Activated T-cell treated with anti-CD3 and anti-CD28 coated beads for 24 hours (primary cell): ENCODE measurements at places on chromosomes 7 and 10.

DNA sequence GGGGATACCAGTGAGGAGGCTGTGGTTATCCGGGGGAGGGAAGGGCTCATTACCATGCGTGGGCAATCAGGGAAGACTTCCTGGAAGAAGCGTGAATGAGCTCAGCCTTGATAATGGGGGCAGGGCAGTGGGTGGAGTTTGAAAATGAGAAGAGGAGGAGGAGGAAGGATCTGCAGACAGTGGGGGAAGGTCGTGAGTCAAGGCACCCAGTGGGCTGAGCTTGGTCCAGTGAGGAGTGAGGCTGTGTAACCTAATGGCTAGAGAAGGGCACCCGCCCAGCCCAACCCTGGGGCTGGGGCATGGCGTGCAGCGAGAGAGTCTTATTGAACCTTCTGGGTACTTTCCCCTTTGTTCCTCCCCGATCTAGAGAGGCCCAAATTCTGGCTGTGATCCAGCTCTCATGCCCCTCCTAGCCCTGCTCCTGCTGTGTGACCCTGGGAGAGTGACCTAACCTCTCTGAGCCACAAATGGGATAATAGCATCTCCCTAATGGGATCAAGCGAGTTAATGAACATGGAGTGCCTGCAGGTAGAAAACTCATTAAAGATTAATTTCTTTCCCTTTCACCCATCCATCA, 31.5 kb downstream of the CLIP2 start:
- DNase-seq, result no peak

- no peak for DNase-seq
These were observed 34.8 kb upstream of the ARHGAP22 start for GRCh38 chr10:48639632-48640031.

GRCh38 chr10:53719658-53720057, 947.1 kb upstream of the MBL2 start:
- DNase-seq, result no peak

GRCh38 chr10:110802551-110803238, 69.0 kb upstream of the PDCD4 start:
- DNase-seq, result no peak

DNA sequence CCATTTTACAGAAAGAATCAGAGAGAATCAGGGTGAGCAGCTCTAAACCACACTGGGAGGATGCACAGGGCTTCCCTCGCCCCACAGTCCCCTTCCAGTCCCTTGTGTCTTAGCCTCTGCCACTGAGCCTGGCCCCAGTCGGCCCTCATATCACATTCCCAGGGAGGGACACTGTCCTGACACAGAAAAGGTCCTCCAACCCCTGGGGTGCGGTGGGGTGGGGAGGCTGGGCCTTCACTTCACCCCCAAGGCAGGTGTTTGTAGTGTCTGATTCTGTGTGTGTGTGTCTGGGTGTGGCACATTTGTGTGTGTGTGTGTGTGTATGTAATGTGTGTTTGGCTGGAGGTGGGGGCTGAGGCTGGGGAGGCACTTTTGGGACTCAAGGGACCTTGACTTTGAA, 1.8 kb upstream of the KCP start:
- no peak for DNase-seq

GRCh38 chr10:10629512-10629911, 388.2 kb upstream of the CELF2 start:
- no peak for DNase-seq

DNA sequence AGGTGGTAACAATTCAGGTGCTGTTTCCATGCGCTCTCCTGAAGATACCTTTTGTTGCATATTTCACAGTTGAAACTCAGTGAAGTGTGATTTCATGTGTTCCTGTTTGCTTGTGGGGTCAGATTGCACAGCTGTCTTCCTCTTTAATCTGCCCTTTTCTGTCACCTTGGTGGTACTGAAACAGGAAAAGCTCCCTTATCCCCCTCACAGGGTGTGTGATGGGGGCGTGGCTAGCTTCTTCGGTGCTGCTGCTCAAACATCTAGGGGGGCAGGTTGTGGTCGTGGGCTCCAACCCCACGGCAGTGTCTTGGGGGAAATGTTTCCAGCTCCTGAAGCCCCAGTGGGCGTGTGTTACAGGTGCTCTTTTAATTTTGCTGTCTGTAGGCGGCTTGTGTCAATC, 107.4 kb upstream of the KLF14 start:
- no peak for DNase-seq

DNA sequence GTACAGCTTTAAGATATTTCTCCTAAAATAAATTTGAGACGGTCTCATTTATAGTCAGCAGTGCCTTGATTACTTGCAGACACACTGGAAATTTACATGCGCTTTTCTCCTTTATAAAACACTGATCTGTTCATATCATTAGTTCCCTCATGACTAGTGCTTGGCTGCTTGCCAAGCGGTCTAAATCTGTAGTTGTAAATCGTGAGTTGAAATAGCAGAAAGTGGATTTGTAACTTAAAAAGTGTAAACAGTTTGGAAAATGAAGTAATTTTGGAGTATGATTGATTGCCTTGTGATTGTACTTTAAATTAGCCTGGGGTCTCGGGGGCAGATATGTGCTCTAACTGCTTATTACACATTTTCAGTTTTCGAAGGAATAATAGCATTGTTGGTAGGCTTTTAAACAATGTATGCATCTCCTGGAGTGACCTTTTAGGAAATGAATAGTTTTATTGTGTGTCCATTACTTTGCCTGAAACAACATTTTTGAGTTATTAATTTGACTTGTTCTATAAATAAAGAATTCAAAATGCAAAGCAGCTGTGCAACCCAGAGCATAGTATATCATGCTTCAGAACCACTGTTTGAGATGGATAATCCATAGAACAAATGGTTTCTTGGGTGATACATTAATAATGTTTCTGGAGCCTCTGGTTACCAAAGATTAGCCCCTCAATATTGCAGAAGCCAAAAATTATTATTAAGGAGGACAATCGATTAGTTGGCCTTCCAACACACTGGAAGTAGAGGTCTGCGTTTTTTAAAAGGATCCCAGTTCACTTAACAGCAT, 73.3 kb downstream of the ARID5B start:
- DNase-seq, result no peak

GRCh38 chr7:148515237-148515636, 75.3 kb upstream of the C7orf33 start:
- DNase-seq, result no peak

GRCh38 chr7:25978466-25978865, 173.5 kb upstream of the NFE2L3 start:
- no peak for DNase-seq

GRCh38 chr10:47423476-47423875, 39.4 kb upstream of the ZNF488 start:
- no peak for DNase-seq

GRCh38 chr7:107581387-107582013, 1.5 kb downstream of the BCAP29 start:
- DNase-seq, result no peak

DNA sequence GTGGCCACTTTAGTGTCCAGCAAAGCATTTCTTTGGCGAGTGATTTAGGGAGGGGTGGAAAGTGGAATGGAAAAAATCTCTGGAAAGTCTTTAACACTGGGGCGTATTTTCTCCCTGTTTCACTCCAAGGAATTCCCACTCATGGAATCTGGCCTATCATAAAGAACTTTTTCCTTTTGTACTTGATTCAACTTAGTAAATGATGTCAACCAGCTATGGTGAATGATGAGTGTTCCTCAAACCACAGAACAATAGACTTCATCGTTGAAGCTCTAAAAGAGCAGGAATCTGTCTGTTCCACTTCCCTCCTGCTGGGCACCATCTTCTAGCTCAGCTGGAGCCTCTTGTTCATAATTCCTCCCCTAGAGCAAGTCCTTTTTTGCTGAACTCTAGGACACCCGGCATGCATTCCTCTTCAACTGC, 66.5 kb downstream of the EPDR1 start:
- no peak for DNase-seq

DNA sequence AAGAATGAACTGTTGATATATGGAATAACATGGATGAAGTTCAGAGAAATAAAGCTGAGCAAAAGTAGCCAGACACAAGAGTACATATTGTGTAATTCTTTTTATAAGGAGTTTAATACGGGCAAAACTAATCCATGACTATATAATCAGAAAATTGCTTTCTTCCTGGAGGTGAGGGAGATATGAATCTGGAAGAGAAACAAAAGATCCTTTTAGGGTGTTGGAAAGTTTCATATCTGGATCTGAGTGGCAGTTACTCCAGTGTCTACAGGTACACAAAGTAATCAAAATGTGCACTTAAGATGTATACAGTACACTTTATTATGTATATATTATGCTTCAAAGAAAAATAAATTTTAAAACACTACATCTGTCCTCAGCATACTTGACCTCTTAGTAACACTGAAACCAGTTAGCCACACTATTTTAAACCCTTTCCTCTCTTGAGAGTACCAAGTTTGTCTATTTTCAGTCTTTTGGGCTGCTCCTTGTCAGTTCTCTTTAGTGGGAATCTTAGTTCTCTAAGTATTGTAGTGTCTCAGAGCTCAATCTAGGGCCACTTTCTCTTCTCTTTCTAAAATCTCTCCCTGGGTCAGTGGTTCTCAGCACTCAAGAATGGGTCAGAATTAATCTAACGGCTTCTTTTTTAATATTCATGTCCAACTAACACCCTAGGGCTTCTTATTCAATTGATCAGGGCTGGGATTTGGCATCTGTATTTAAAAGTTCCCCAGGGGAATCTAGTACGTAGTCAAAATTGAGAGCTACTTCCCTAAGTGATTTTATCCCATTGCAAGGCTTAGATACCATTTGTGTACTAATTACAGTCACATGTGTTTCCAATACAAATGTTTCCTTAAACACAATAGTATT, 4.3 kb upstream of the LIPF start:
- no peak for DNase-seq

- DNase-seq, result no peak
These were observed 98.3 kb downstream of the CTTNBP2 start for GRCh38 chr7:117774943-117775342.

- no peak for DNase-seq
These were observed 30.5 kb downstream of the CDH23 start for GRCh38 chr10:71427246-71427645.

DNA sequence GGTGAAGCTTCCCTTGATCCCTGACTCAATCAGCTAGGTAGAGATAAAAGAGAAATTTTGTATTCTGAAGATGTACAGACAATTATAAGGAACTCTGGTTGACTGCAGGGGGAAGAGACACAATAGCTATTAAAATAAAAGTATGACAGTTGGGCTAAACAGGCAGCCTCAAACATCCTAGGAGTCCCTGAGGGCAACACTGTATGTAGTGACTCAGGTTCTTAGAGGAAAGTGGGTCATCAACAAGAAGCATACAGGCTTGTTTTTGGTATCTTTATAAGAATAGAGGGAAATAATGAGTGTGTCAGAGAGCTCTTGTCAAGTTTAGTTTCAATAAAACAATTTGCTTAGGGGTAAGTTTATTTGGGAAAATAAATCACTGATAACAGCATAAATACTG, 150.3 kb downstream of the AUTS2 start:
- DNase-seq, result no peak

GRCh38 chr7:38660427-38661099, 29.4 kb upstream of the AMPH start:
- DNase-seq, result peak; percentile 4

- no peak for DNase-seq
These were observed 691.1 kb downstream of the PHTF2 start for GRCh38 chr7:78489476-78490240.

GRCh38 chr10:66941491-66941890, 15.7 kb downstream of the LRRTM3 start:
- no peak for DNase-seq

DNA sequence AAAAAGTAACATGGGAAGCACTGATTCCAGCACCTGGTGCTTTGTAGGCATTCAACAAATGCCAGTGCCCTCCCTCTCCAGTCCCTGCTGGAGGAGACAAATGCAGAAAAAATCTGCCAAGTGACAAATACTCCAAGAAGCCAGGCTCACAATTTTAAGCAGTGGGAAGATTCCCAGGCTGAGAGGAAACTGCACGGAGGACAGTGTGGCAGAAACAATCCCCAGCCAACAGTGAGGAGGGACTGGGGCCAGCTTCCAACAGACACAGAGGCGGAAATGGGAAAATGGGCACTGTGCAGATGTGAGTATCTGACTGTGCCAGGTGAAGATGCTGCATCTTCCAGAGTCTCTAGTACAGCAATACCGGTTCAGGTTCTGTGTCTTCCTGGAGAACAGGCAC, 106.3 kb downstream of the SLIT1 start:
- DNase-seq, result no peak

GRCh38 chr10:44471410-44471809, 86.5 kb upstream of the CXCL12 start:
- DNase-seq, result no peak

- no peak for DNase-seq
These were observed 292.5 kb downstream of the HDAC9 start for GRCh38 chr7:18788026-18788425.
